Regular cardiac myocyte (primary cell): ENCODE measurements at places on chromosomes 3 and 15. TPM values are rescaled to one million over a fixed set of nuclear protein-coding genes. Genes with fewer than 3 reads are reported as not detected.

Gene GRK7
- not detected in 2 replicates for total RNA-seq

Gene GOLGA8H
- under 0.01 and 0.28 TPM in 2 replicates for total RNA-seq

Gene PPP1R14D
- total RNA-seq: not detected in 2 replicates

Gene TNFAIP8L3
- 17.8 and 23.8 TPM in 2 replicates for total RNA-seq

Gene ARPP21
- 2.0 and 6.5 TPM in 2 replicates for total RNA-seq

Gene ZNF660
- total RNA-seq: 0.77 and 3.1 TPM in 2 replicates

Gene TLR9
- total RNA-seq: not detected in 2 replicates
